Cardiac septum (tissue), 1 donor: ENCODE measurements at places on chromosomes 16 and 17. TPM values are rescaled to one million over a fixed set of nuclear protein-coding genes. Genes with fewer than 3 reads are reported as not detected.

DNA sequence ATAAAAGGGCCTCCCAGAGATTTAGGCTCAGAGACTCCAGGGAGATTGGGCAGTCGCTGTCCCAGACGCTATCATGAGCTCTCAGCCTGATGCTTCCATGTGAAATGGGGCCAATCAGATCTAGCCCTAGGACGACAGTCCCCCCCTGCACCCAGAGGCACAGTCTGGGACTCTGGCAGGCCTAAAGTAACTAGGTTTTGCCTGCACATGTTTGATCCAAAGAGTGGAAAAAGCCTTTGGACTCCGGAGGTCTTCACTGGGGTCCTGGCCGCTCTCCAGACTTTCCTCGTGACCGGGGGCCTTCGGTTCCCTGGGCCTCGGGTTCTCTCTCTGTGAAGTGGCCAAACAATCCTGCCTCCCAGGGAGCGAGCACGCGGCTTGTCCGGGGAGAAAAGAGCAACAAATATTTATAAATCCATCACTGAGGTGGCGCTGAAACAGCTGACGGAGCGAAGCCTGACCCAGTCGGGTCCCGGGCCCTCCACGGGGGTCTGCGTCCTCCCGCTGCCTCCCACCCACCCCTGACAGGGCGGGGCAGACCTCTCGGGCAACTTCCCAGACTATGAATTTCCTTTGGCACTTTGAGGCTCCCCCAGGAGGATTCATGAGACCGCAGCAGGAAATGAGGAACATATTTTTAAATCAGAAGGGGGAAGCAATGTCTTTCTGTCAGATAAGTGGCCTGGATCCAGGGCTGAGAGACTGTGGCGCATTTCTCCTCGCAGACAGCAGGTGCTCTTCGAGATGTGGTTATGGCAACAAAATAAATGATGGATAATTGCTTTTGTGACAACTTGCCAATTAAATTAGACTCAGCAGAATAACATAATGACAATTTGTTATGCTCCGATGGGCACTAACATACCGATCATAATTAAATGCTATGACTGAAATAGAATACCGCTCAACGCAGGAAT, 38.9 kb downstream of the MRPS23 start:
- DNase-seq = peak; percentile 77

- peak; percentile 85 for DNase-seq
These were observed 22.1 kb downstream of the COX4I1 start for GRCh38 chr16:85821390-85822135.

DNA sequence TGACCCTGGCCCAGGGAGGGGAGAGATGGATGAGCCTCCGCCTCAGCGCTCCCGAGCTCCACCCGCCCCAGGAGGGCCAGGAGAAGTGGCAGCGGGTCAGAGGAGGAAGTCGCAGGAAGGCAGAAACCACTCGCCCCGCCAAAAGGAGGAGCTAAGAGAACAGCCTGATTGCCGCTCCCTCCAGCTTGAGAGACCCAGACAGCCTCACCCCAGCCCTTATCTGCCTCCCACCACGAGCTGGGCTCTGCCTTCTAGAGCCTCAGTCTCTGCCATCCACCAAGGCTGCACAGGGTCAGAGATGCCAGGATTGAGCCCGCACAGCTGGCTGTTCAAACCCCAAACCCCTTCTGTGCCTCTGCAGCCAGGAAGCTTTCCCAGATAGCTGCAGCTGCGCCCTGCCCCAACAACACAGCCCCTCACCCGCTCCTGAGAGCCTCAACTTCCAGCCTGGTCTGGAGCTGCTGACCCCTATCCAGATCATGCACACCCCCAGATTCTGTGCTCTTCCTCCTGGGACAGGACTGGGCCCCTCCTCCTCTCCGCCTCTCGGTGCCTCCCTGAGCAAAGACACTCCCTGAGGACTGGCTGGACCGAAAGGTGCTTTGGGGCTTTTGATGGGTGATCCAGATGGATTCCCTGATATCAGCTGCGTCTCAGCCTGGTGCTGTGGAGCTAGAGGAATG, 1.0 kb upstream of the ATP2A3 start:
- DNase-seq = peak; percentile 91

DNA sequence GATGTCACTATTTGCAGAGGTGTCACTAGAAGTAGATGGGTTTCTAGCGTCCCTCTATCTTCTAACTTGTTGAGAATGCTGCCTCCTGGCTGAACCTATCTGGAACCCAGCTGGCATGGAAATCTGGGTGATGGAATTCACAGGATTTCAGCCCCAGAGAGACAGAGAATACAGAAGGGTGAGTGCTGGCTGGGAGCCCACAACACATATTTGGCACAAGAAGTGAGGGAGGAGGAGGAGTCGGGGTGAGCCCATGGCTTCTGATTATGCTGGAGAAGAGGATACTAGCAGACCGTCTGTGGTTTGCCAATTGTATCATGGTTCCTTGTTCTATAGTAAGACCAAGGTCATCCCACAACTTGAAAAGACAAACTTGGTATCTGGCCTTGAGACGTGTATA, 557.8 kb upstream of the SALL1 start:
- no peak for DNase-seq

GRCh38 chr17:17922070-17922614, 50.1 kb downstream of the TOM1L2 start:
- DNase-seq = no peak

DNA sequence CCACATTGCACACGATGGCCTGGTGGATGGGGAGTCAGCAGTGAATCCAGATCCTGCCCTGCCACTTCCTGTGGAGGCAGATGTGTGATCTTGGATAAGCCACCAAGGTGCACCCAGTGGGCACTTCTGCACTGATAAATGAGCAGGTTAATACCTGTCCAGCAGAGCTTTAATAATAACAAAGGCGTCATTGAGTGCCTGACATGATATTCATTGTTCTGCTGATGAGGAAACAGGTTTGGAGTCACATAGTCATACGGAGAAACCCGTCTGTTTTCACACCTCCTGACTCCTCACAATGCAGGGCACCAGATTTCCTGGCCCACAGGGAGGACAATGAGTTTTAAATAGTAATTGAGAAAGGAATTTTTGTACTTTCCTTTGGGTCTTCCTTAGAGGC, 324.6 kb upstream of the CDH5 start:
- no peak for DNase-seq

COQ7 gene
- total RNA-seq = 32.6 TPM
